Activated CD4-positive, alpha-beta T cell treated with anti-CD3 and anti-CD28 coated beads, Interleukin-2, amount 10 ng/mL, durations not matched to agents 24 days and 14 days (primary cell): ENCODE measurements at places on chromosomes 7 and 10. TPM values are rescaled to one million over a fixed set of nuclear protein-coding genes. Genes with fewer than 3 reads are reported as not detected.

The C10orf67 gene
- total RNA-seq = 0.07 and 0.16 TPM in 2 replicates

GRCh38 chr10:86229376-86229775 is 137.2 kb downstream of the GRID1 start:
- H3K27me3 ChIP-seq = no peaks in the 10 kb centered on the region
- no peak overlapping the region for H3K27ac ChIP-seq
- H3K4me1 ChIP-seq = peaks cover 8% of the 10 kb centered on the region
- DNase-seq = no peak
- H3K4me3 ChIP-seq = no peak overlapping the region
- no peaks in the 10 kb centered on the region for H3K36me3 ChIP-seq

DNA sequence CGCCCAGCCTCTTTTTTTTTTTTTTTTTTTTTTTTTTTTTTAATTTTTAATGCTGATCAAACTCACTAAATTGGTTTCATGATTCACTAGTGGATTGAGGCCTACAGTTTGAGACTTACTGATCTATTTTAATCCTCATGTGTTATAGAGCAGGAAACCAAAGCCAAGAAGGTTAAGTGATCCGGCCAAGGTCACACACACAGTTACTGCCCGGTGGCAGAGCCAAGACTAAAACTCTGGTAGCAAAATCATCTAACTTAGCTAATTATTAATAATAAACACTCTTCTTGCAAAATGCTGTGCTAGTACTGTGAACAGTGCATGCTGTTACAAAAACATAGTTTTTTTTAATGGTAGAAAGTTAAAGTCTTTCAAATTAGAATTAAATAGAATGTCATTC is 188.3 kb upstream of the NFE2L3 start:
- peaks cover 14% of the 10 kb centered on the region for H3K4me1 ChIP-seq
- peaks cover 48% of the 10 kb centered on the region for H3K27me3 ChIP-seq
- H3K27ac ChIP-seq = no peak overlapping the region
- H3K4me3 ChIP-seq = no peak overlapping the region

DNA sequence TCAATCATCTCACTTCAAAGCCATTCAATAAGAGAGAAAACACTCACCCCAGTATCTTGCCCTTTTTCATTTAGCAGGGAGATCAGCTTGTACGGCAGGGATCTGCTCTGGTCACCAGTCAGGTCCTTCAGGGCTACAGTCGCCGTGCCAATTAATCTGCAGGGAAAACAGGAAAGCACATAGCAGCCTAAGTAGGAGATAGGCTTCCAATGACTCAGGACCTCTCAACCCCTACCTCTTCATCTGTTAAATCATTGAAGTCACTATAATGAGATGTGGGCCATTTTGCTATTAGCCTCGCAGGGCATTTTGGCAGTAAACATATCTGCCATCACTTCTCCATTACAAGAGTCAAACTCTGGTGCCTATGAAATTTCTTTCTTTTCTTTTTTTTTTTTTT is 50.8 kb downstream of the MYOF start:
- DNase-seq = no peak
- H3K27me3 ChIP-seq = no peaks in the 10 kb centered on the region
- H3K4me1 ChIP-seq = peaks cover 5% of the 10 kb centered on the region
- H3K4me3 ChIP-seq = no peak overlapping the region
- H3K36me3 ChIP-seq = peaks cover 4% of the 10 kb centered on the region

DNA sequence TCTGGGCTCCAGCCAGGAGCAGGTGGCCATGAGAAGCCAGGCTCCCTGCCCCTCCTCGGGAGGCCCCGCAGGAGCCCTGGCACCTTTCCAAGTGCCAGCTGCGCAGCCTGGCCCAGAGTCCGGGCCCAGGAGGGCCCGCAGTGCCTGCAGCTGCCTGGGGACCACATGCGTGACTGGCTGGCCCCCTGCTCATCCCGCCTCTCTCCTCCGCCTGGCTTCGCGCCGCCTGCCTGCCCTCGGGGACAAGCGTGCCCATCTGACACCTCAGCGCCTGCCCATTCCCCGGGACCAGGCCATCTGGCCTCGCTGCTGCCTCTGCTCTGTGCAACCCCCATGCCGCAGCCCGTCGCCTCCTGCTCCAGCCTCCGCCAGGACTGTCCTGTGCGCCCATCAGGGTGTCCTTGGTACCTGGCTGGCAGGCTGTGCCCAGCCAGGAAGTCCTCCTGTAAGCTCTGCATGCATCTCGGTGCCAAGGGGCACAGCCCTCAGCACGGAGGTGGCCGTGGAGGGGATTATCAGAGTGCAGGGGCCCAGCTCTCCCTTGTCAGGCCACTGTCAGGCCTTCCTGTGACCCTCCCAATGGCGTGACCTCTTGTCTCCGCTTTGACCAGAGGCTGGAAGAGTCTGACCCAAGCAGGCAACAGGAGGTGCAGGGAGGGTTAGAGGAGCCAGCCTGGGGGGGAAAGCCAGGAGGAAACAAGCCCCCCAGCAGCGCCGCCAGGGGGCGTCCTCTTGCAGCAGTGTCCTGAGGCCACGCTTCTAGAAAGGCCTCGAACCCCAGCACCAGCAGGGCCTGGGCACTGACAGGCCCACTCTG is 50.5 kb downstream of the TMEM209 start:
- no peaks in the 10 kb centered on the region for H3K4me1 ChIP-seq
- H3K27ac ChIP-seq = no peak overlapping the region
- peaks cover 14% of the 10 kb centered on the region for H3K36me3 ChIP-seq
- peaks cover 6% of the 10 kb centered on the region for H3K27me3 ChIP-seq
- H3K4me3 ChIP-seq = no peak overlapping the region

DNA sequence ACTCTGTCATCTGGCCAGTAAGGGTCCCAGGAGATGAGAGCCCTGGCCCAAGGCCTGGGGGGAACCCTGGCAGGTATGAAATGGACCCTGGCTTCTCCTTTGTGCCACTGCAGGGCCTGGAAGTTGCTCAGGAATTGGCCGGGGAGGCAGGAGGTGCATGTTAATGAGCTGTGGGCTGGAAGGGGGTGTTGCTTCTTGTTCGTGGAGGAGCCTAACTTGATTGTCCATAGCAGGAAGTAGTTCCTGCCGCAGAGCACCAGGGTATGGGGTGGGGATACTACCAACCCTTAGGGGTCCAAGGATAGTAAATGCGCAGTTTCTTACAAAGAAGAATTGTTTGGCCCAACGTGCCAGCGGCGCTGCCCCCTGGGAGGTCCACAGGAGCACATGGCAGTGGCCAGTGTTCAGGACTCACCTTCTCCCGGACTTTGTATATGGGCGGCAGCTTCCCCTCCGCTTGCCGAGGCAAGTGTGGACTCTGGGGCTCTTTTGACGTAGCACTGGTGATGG is 21.5 kb downstream of the TEX36 start:
- H3K4me1 ChIP-seq = no peaks in the 10 kb centered on the region
- no peak for DNase-seq
- no peaks in the 10 kb centered on the region for H3K36me3 ChIP-seq
- no peak overlapping the region for H3K4me3 ChIP-seq
